ENCODE measurements at places on chromosomes 11 and 22. TPM values are rescaled to one million over a fixed set of nuclear protein-coding genes. Genes with fewer than 3 reads are reported as not detected.

DNA sequence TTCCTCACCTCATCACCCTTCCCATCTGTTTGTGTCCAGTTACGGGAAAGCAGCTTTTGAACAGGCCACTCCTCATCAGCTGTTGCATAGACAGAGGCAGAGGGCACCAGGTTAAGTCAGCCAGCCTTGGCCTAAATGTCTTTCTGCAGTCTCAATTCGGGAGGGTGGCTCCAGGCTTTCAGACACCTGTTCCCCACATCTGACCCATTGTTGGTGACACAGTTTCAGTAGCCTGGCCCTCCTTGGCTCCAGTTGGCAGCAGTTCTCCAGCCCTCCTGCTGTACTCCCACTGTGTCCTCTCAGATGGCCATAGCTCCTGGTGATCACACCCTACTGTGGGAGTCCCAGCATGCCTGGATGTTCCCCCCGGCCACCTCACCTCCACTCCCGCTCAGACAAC lies 70.8 kb upstream of the MYOD1 start:
- H3K4me1 ChIP-seq, result no peaks in the 10 kb centered on the region
- H3K27ac ChIP-seq, result no peak overlapping the region
- H3K4me3 ChIP-seq, result no peak overlapping the region
- DNase-seq, result no peak
- no peaks in the 10 kb centered on the region for H3K36me3 ChIP-seq

DNA sequence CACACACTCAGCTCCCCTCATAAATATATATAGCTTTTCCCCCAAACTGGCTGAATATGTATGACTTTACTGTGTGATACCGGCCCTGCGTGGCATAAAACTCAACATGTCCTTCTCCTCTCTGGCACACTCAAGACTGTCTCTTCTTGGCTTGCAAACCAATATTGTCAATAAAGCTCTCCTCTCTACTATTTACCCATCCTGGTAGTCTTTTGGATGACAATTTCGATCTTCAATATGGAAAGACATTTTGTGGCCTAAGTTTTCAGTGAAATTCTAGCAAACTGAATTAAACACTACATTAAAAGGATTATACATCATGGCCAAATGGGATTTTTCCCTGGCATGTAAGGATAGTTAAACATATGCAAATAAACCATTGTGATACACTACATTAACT lies 1255.9 kb downstream of the JRKL start:
- no peak for DNase-seq
- H3K4me3 ChIP-seq, result no peak overlapping the region
- no peaks in the 10 kb centered on the region for H3K27me3 ChIP-seq
- H3K36me3 ChIP-seq, result no peaks in the 10 kb centered on the region

TCN2 gene
- 17.2 TPM for total RNA-seq

- H3K36me3 ChIP-seq, result no peaks in the 10 kb centered on the region
- H3K27ac ChIP-seq, result no peak overlapping the region
- DNase-seq, result no peak
- H3K4me1 ChIP-seq, result no peaks in the 10 kb centered on the region
- H3K4me3 ChIP-seq, result no peak overlapping the region
- H3K27me3 ChIP-seq, result peaks cover 42% of the 10 kb centered on the region
Observed at GRCh38 chr22:35363566-35364086, 17.3 kb upstream of the HMOX1 start.

- no peaks in the 10 kb centered on the region for H3K36me3 ChIP-seq
- no peak for DNase-seq
- no peaks in the 10 kb centered on the region for H3K27me3 ChIP-seq
- H3K27ac ChIP-seq, result peak overlapping the region; percentile 46
Observed at GRCh38 chr11:128424851-128425285, 162.5 kb downstream of the ETS1 start.

- peaks cover 51% of the 10 kb centered on the region for H3K36me3 ChIP-seq
- no peaks in the 10 kb centered on the region for H3K4me1 ChIP-seq
- no peaks in the 10 kb centered on the region for H3K27me3 ChIP-seq
- H3K4me3 ChIP-seq, result no peak overlapping the region
- no peak overlapping the region for H3K27ac ChIP-seq
Observed at GRCh38 chr22:21918466-21919185, 34.0 kb downstream of the PPM1F start.

DNA sequence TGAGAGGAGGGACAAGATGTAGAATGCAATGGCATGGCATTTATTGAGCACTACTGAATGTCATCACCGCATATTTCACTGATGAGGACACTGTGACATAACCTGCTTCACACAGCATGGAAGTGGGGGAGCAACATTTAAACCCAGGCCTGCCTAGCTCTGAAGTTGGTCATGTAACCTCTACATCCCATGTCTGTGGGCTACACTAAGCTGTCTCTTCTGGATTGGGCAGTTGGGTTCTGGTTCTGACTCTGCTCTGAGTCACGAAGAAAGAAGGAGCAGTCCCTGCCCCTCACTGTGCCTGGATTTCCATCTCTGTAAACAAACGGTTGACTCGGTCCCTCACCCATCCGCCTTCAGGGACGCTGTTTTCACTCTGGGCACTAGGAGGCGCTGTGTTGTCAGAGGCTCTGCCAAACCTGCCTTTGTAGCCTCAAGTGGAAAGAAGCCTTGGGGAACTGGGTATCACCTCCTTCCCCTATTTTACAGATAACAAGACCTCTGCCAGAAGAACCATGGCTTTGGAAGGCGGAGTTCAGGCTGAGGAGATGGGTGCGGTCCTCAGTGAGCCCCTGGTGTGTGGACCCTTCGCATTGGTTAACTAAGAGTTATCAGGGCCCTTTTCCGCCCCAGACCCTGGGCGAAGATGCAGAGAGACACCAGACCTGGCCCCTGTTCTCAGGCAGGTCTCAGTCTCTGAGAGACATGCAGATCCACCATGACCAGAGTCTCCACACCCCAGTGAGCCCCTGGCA lies 12.7 kb upstream of the ARHGEF17 start:
- H3K27me3 ChIP-seq, result no peaks in the 10 kb centered on the region
- H3K4me1 ChIP-seq, result no peaks in the 10 kb centered on the region
- no peak overlapping the region for H3K4me3 ChIP-seq
- no peaks in the 10 kb centered on the region for H3K36me3 ChIP-seq

DNA sequence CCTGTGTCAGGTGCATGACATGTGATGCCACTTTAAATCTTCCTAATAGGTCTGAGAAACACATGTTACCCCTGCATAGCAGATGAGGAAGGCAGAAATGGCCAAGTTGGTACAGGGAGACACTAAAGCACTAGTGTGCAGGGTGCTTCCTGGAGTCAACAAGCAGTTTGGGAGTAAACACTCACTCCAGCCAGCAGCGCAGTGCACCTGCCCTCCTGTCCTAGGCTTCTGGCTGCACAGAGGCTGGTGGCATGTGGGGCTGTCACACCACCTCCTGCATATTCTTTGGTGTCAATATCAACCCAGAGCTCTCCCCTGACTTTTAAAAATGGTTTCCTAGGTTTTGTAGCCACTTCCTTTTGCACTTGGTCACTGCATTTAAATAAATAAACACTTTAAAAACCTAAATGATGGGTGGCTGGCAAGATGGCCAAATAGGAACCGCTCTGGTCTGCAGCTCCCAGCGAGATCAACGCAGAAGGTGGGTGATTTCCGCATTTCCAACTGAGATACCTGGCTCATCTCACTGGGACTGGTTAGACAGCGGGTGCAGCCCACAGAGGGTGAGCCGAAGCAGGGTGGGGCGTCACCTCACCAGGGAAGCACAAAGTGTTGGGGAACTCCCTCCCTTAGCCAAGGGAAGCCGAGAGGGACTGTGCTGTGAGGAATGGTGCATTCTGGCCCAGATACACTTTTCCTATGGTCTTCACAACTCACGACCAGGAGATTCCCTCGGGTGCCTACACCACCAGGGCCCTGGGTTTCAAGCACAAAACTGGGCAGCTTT lies 33.5 kb downstream of the GAB4 start:
- no peak for DNase-seq
- H3K27me3 ChIP-seq, result no peaks in the 10 kb centered on the region
- no peaks in the 10 kb centered on the region for H3K36me3 ChIP-seq
- H3K4me1 ChIP-seq, result no peaks in the 10 kb centered on the region

GRCh38 chr22:19674929-19675253 lies 39.4 kb upstream of the SEPTIN5 start:
- no peaks in the 10 kb centered on the region for H3K36me3 ChIP-seq
- no peak overlapping the region for H3K4me3 ChIP-seq
- H3K27ac ChIP-seq, result no peak overlapping the region
- peaks cover 9% of the 10 kb centered on the region for H3K4me1 ChIP-seq
- no peaks in the 10 kb centered on the region for H3K27me3 ChIP-seq
- DNase-seq, result no peak

GRCh38 chr11:1779034-1779805 lies 15.5 kb upstream of the CTSD start:
- H3K27me3 ChIP-seq, result peaks cover 52% of the 10 kb centered on the region
- H3K27ac ChIP-seq, result no peak overlapping the region
- no peak for DNase-seq
- H3K36me3 ChIP-seq, result no peaks in the 10 kb centered on the region

PRR33 gene
- total RNA-seq, result not detected

DNA sequence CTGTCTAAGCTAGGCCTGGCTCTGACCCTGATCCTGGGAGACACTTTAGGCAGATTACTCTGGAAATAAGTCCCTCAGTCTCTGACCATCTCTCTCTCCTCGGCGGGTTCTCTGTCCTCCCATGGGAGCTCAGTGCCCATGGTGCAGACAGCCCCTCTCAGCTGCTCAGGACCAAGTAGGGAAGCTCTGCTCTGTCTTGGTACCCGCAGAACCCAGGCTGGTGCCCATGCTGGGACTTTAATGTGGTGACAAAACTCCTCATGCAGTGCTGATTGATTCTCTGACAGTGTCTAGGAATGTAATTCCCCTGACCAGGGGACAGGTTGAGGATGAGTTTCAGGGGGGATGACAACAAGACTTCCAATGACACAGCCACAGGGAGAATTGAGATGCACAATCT lies 30.3 kb upstream of the GGTLC2 start:
- H3K4me1 ChIP-seq, result no peaks in the 10 kb centered on the region
- no peaks in the 10 kb centered on the region for H3K27me3 ChIP-seq
- no peaks in the 10 kb centered on the region for H3K36me3 ChIP-seq
- H3K4me3 ChIP-seq, result no peak overlapping the region

GRCh38 chr11:14290422-14290821 lies 68.6 kb downstream of the RRAS2 start:
- DNase-seq, result no peak
- H3K27me3 ChIP-seq, result no peaks in the 10 kb centered on the region
- no peak overlapping the region for H3K27ac ChIP-seq
- no peaks in the 10 kb centered on the region for H3K36me3 ChIP-seq
- no peaks in the 10 kb centered on the region for H3K4me1 ChIP-seq

GRCh38 chr22:44555597-44555996 lies 57.6 kb upstream of the RTL6 start:
- no peak overlapping the region for H3K4me3 ChIP-seq
- peaks cover 8% of the 10 kb centered on the region for H3K4me1 ChIP-seq
- H3K36me3 ChIP-seq, result no peaks in the 10 kb centered on the region
- no peak for DNase-seq
- no peaks in the 10 kb centered on the region for H3K27me3 ChIP-seq

DNA sequence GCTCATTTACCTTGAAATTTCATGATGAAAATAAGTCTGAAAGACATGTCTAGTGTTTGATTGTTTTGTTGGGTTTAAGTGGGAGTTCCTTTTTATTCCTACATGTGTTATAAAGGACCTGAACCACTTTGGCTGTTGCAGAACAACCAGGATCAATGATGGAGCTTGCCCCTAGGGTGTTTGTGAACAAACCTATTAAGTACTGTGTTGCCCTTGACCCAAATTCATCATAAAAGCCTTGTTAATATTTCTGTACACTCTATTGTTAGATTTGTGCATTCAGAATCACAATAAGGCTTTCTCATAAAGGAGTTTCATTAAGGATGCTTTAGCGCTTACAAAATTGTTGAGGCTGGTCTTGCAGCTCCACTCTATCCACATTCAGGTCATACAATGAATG lies 452.6 kb downstream of the NELL1 start:
- no peaks in the 10 kb centered on the region for H3K4me1 ChIP-seq
- no peaks in the 10 kb centered on the region for H3K27me3 ChIP-seq
- H3K4me3 ChIP-seq, result no peak overlapping the region
- no peak overlapping the region for H3K27ac ChIP-seq

- H3K27me3 ChIP-seq, result no peaks in the 10 kb centered on the region
- no peak overlapping the region for H3K27ac ChIP-seq
- DNase-seq, result no peak
Observed at GRCh38 chr11:108865406-108865805, 200.5 kb downstream of the DDX10 start.

DNA sequence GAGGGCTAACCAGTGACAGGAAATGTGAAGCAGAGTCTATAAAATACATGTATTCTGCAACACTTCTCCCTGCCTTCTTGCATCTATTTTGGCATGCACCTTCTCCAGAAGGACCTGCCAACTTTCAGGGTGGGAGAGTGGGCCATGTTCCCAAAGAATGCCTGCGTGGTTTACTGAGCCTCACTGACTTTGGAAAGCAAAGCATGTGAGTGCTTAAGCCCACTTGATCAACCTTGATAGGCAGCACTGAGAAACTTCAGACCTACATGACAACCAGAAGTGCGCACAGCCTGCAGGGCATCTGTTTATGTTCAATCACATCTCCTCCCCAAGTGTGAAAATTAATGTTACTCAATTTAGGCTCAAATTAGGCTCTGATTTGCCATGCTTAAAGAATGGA lies 69.2 kb downstream of the AMOTL1 start:
- H3K4me1 ChIP-seq, result no peaks in the 10 kb centered on the region
- H3K36me3 ChIP-seq, result no peaks in the 10 kb centered on the region
- H3K4me3 ChIP-seq, result no peak overlapping the region
- H3K27ac ChIP-seq, result no peak overlapping the region

OVCH2 gene
- 0.21 TPM for total RNA-seq

ABCC8 gene
- total RNA-seq, result not detected

DNA sequence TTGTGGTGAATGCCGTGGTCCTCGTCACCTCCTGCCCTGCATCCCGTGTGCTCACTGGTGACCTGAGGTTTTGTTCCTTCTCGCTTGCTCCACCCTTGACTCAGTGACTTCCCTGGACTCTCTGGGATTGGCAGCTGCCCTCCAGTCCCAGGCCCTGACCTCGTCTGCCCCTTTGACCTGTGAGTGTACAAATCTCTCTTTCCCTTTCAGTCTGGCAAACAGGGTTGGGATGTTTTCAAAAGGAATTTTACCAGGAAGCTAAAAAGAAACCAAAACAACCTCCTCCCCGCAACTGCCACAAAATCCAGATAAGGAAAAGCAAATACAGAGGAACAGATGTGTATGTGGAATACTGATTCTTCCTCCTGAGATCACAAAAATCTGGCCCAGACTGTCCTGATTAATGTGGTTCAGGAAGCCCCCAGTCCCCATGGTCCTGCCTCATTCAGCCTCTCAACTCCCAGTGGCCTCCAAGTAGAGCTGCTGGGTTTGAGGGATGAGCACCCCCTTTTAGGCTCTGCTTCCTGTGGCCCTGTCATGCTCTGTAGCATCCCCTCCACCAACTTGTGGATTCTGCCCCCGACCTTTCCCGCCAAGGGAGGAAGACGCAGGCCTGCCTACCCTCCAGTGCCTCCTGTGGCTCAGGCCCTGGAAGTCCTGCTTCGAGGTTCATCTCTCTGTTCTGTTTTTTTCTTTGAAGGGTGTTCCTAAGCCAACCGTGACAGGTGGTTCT lies 15.2 kb downstream of the ROBO4 start:
- DNase-seq, result no peak
- no peak overlapping the region for H3K27ac ChIP-seq
- no peaks in the 10 kb centered on the region for H3K36me3 ChIP-seq
- H3K4me1 ChIP-seq, result peaks cover 16% of the 10 kb centered on the region
- no peak overlapping the region for H3K4me3 ChIP-seq

SLC22A25 gene
- total RNA-seq, result not detected

DAGLA gene
- 2.7 TPM for total RNA-seq

ENTHD1 gene
- total RNA-seq, result not detected

OR51B4 gene
- total RNA-seq, result not detected

OR5P2 gene
- 1.5 TPM for total RNA-seq

GRCh38 chr22:19930551-19931486 lies 10.8 kb upstream of the COMT start:
- H3K27ac ChIP-seq, result no peak overlapping the region
- no peaks in the 10 kb centered on the region for H3K27me3 ChIP-seq
- no peaks in the 10 kb centered on the region for H3K36me3 ChIP-seq
- no peak overlapping the region for H3K4me3 ChIP-seq
- H3K4me1 ChIP-seq, result no peaks in the 10 kb centered on the region
- DNase-seq, result no peak

OR5B21 gene
- not detected for total RNA-seq

Measured in esophagus squamous epithelium (tissue), 5 donors.